ENCODE measurements at places on chromosomes 2 and 18.

DNA sequence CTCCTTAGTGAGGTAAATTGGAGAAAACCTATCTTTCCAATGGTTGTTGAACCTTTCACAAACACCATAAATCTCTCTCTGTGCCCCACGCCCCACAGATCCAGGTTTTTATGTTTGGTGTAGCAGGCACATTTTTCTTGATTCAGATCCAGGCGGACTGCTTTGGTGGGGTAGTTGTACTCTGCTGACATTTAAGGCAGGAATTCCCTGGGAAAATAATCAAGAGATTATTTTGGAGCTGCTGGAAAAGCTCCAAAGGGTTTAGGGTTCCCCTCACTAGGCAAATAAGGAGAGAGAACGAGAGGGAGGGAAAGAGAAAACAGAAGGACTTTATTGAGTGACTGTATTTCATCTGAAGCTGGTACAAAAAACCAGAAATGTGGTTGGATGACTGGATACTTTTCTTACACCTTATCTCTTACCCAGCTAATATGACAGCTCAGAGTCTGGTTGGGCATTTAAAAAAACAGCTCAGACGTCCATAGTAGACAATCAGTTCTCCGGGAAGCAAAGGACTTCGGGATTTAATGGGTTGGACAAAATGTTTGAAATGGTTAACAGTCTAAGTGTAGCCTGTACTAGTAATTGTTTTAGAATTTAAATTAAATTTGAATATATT, 3.6 kb upstream of the AQP4 start:
- DNase-seq = no peak

DNA sequence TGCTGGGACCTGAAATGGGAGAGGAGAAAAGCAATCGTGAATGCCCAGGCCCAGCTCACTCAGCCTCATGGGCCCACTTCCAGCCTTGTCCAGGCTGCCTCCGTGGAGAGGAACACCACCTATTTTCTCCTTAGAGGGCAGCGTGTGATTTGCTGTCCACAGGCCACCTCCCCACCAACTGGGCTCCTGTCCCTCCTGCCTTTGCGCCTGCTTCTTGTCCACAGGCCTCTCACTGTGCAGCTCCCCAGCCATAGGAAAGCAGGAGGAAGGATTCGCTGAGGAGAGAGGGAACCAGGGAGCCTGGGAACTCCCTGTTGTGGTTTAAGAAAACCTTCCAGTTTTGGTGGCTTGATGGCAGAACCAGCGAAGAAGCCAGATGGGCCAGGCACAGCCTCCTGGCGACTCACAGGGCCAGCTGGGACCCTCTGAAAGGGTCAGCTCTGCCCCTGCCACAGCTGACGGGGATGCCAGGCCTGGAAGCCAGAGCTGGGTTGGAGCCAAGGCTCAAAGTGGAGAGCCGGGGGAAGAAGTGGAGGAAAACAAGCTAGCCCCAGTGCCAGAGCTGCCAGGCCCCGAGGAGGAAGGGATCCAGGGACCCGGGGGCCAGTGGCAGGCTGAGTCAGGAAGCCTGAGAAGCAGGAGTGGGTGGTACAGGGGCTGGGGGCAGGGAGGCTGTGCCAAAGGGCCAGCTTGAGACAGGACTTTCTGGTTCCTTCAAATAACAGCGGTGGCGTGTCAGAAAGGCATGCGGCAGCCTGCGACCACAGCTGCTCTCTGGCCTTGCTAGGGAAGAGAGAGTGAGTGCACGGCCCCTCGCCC, 9.9 kb downstream of the TMBIM1 start:
- DNase-seq = no peak

DNA sequence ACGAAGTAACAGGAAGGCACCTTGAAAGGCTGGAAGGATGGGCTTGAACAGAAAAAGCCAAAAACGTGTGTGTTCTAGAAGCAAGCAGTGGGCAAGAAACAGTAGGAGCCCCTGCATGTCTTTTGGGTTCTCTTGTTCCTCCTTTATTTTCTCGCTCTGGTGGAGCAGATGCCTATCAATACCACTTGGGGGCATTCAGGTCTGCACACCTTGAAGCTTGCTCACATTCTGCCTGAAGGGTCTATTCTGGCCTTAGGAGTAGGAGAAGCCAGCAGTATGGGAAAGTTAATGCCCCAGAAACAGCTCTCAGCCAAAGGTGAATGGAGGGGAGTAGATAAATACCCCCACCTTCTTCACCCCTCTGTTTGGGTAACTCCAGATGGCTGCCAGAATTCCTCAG, 204.5 kb downstream of the TXNL1 start:
- DNase-seq = no peak

DNA sequence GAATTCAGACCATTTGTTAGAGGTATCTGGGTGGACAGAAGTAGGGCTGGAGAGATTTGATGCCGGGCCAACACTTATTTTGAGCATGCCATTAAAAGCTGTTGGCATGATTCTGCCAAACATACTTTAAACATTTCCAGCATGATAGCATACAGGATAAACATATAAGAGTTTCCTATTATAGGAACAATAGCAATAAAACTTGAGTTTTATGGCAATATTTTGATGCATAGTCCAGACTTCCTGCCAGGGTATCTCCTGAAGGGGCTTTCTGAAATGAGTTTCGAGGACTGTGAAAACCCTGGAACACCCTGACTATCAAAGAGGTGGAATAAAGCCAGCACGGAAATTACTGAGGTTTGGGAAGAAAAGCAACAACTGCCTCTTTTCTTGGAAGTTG, 1398.0 kb upstream of the NXPH2 start:
- DNase-seq = peak; percentile 40

DNA sequence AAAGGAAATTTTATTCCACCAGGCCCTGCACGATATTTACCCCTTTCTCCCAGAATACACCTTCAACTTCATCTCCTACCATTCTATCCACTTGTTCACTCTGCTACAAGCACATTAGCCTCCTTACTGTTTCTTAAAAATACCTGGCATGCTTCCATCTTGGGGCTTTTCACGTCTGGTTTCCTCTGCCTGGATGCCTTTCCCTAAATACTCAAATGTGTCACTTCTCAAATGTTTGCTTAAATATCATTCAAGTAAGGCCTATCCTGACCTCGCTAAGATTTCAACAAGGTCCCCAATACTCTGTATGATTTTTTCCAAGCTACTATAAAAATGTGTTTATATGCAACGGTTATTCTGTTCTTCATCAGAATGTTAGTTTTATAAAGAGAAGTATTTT, 433.0 kb upstream of the CHAC2 start:
- DNase-seq = peak; percentile 13

GRCh38 chr2:72090781-72091482, 56.7 kb downstream of the CYP26B1 start:
- DNase-seq = no peak

- peak; percentile 86 for DNase-seq
Measured at GRCh38 chr2:215994911-215995310, 18.4 kb downstream of the MREG start.

DNA sequence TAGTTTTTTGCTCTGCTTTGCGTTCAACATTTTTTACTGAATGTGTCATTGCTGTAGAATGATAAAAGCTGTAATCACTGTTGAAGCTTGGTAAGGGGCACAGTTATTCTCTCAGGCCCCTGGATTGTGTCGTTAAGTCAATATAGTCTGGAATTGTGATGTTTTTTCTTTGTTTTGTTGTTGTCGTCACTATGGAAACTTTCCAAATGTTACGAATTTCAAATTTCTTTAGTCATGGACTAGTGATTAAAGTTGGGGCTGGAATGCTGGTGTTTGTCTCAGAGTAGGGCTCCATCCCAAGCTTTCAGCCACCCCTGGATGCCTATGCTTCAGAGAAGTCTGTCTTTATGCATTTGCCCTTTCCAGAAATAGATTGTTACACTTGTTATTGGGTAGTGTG, 287.2 kb downstream of the CDH19 start:
- DNase-seq = no peak

DNA sequence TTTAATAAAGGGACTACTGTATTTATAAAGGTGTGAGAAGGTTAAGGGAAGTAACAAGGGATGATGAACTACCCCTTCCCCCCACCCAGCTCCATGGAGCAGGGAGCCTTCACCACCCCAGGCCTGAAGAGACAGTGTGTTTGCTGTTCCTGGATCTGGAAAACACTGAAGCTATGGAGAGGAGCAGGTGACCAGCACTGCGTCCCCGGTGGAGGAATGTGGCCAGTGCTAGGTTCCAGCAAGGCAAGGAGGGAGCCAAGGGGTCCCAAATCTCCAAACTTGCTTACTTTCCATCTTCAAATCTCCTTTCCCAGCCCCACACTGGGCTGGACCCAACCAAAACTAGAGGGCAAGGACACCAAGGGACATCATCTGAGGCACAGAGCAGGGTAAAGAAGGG, 128.7 kb upstream of the CD302 start:
- DNase-seq = no peak

GRCh38 chr2:173153301-173153885, 77.7 kb downstream of the MAP3K20 start:
- DNase-seq = no peak

DNA sequence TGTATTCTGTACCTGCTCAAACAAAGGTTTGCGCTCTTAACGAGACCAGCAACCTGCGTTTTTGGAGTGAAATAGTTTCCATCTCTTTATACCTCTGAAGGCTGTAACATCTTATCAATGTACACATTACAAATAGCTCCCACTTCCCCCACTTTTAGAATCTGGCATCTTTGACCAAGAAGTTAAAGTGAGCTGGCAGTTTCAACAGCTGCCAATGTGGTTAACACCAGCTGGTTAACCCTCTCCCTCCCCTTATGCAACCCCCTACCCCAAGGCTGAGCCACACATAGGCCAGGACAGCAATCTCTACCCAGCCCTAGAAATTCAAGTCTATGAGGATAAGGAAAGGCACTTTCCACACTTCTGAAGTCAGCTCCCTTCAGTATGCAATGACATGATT, 2.2 kb upstream of the SERTAD2 start:
- no peak for DNase-seq

- DNase-seq = peak; percentile 62
Measured at GRCh38 chr2:51638811-51639210, 606.9 kb upstream of the NRXN1 start.

DNA sequence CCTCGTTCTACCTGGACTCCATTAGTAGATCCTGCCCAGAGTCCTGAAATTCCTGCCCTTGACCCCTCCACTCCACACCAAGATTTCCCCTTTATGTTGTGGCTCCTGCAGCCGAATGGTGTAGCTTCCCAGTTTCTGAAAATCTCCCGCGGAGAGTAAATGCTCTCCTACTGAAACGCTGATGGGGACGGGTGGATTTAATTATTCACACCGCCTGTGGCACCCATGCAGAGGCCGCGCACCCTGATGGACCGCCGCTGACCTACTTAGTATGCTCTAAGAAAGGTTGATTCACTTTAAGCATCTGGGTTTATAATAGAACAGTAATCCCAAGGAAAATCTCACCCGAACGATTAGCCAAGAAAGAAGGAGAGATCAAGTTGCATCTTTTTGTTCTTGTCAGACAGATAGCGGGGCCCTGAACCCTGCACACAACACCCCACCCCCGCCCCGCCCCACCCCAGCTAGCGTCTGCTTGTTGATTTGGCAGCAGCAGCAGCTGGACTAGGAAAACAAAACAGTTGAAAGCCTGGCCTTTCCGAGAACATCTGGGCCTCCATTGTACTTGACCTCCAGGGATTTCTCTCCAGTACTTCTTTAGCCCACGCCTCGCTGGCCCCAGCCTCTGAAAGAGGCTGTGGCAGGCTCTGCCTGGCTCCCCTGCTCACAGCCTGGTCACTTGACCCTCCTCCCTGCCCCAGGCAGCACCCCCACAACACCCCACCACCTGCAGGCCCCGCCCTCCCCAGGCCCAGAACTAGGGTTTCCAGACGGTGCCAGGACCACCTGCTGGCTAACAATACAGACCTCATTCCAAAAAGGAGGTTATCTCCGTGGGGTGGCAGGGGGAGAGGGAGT, 53.6 kb downstream of the DPYSL5 start:
- no peak for DNase-seq

DNA sequence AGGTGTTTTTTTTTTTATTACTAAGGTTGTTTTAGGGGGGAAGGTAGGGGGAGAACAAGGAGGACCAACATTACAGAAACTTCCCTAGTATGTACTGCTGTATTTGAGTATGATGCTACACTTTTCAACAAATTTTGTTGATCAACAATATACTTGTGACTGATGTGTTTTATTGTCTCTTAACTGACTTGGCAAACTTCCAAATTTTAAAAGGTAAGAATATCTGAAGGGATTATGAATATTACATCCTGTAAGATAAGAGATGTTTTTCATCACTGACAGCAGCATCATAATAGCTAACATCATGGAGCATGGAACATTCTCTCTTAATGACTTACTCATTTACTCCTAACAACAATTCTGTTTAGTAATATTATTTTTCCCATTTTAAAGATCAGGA, 86.0 kb upstream of the KIF5C start:
- DNase-seq = no peak

GRCh38 chr2:219980638-219981037, 353.2 kb downstream of the SLC4A3 start:
- no peak for DNase-seq

GRCh38 chr2:163551616-163552373, 184.0 kb downstream of the FIGN start:
- DNase-seq = peak; percentile 51

GRCh38 chr18:31679791-31680432, 4.5 kb downstream of the B4GALT6 start:
- no peak for DNase-seq

- DNase-seq = no peak
Measured at GRCh38 chr2:666441-666840, 10.8 kb downstream of the TMEM18 start.

Measured in adipocyte (in vitro differentiated cells).